ENCODE measurements at places on chromosomes 11 and 22.
A peak's percentile ranks its signal among the peaks of the same experiment; 100 is the strongest.

DNA sequence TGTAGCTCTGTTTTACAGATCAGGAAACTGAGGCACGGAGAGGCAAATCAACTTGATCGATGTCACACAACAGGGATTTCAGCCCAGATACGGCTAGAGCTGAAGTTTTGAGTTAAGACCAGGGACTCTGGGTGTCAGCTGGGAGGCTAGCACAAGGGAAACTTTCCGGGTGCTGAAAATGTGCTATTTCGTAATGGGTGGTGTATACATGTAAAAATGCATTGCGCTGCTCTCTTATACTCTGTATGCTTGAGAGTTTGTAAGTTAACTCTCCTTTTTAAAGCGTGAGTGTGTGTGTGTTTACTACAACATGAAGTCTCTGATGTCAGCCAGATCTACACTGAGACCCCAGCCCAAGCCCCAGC is 227.6 kb downstream of the MN1 start:
- DNase-seq = no peak

DNA sequence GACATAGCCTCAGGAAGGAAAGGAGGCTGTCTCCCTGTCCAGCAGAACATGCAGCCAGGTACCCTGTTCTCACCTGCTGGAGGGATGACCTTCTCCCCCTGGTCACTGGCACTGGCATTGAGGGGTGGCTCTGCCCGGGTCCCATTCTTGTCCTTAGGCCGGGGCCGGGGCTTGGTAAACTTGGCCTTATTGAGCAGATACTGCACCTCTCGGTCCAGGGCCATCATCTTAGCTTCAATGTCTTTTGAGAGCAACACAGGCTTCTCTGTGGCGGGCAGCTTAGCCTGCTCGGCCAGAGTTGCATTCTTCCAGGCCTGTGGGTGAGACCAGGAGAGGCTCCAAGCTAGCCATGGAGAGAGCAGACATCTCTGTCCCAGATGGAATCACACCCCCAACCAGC is 10.5 kb downstream of the HYOU1 start:
- no peak for DNase-seq

DNA sequence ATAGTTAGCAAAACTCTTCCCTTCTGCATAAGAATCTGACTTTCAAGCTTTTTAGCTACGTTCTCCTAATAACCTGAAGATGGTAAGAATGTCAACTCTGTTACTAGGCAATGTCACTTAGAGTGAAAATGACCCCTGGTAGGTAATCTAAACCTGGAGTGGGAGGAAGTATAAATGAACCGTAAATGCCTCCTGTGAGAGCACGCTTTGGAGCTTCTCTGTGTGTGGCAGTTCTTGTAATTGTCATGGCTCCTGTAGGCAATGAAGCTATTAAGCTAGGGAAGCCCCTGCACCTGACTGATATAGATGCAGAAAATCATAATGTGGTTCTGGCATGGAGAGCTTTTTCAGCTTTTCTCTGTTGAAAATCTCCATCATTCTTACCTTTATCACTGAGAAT is 29.4 kb downstream of the CALCA start:
- no peak for DNase-seq

DNA sequence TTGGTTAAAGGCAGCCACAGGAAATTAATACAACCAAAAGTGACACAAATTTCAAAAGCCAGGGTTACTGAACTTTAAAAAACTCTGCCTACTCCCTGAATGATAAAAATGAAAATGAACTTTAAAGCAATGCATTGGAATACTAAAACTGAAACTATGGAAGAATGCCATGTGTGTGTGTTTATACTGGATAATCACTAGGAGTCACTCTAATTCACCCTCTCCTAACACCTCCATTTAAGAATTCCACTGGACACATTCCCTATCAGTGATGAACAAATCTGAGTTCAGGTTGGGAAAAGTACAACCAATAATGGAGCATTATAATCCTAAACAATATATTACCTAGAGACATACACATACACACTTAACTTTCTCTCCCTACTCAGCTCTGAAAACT is 27.5 kb upstream of the PLAAT3 start:
- DNase-seq = no peak

- DNase-seq = no peak
Measured at GRCh38 chr11:99841885-99842284, 821.1 kb downstream of the CNTN5 start.

DNA sequence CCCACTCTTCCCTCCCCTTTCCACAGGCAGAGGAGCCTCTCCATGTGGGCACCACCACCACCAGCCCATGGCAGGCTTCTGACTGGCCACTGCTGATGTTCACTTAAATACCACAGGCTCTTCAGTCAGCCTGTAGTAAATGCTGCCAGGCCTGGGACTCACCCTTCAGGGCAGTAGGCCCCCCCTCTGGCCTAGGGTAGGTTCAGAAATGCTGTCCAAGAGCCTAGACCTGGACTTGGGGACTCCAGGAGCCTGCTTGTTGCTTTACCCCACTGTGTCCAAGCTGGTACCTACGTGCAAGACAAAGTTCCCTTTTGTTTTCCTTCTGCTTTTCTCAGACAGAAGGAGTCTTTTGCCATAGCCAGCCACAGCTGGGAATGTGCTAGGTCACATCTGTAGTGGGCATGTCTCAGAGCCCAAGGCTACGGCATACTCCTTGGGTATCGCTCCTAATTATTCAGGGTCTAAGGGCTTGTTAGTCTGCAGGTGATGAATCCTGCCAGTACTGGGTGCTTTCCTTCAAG is 38.6 kb downstream of the TMEM135 start:
- no peak for DNase-seq

- no peak for DNase-seq
Measured at GRCh38 chr11:4068962-4069361, 25.6 kb upstream of the RRM1 start.

- no peak for DNase-seq
Measured at GRCh38 chr11:61037441-61038093, 64.7 kb upstream of the CD5 start.

GRCh38 chr22:26642465-26643417 is 14.6 kb upstream of the MIAT start:
- DNase-seq = no peak

- DNase-seq = no peak
Measured at GRCh38 chr22:49749885-49750510, 77.7 kb downstream of the BRD1 start.

DNA sequence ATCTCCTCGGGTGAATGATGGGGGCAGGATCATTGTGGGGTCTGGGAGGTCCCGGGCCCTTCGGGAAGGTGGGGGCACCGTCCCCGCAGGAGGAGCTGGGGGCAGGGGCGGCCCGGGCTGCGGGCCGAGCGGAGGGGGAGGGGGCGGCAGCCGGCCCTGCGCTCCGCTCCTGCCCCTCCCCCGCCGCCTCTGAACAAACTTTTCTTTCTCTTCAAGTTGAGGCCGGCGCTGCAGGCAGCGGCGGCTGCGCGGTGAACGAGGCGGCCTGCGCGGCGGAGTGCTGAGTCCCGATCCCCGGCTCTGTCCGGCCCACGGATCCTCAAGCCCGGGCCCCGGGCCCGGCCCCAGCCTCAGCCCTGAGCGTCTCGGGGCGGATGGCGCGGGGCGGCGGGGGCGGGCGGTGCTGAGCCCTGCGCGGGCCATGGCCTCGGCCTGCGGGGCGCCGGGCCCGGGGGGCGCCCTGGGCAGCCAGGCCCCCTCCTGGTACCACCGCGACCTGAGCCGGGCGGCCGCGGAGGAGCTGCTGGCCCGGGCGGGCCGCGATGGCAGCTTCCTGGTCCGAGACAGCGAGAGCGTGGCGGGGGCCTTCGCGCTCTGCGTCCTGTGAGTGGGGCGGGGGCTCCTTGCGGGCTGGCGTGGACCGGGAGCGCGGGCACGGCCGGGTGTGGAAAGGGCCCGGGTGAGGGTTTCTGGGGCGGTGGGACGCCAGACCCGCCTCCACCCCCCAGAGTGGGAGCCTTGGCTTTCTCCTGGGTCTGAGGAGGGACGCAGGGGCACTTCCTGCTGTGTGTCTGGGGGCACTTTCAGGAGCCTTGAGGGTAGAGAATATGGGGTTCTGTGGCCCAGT is at the start of gene INPPL1:
Gene INPPL1 (plus strand): TSS at position 204 of the 847 bp plus-strand sequence. CDS start 218 bp downstream, at position 422.
- peak; percentile 52 for DNase-seq

DNA sequence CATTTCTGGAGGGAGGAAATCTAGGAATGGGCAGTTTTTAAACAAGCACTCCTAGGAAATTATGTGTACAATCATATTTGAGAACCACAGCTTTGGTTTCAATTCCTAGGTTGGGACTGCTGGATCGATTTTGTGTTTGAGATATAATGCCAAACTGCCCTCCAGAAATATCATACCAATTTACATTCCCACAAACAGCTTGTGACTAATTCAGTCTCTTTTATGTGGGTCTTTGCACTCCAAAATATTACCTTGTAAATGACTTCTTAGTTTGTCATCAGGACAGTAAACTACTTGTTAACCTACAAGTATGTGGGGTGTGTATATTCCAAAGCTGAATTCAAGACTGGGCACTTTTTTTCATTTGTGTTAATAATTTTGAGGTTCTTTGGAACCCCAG is 9.8 kb upstream of the BARX2 start:
- DNase-seq = no peak

- no peak for DNase-seq
Measured at GRCh38 chr11:91587131-91587530, 637.5 kb upstream of the FAT3 start.

DNA sequence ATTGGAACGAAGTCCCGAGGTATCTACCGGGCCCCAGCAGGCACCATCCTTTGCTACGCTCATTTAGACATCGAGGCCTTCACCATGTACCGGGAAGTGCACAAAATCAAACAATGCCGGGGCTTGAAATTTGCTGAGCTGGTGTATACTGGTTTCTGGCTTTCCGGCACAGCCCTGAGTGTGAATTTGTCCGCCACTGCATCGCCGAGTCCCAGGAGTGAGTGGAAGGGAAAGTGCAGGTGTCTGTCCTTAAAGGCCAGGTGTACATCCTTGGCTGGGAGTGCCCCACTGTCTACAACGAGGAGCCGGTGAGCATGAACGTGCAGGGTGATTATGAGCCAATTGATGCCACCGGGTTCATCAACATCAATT is 158.8 kb upstream of the GUCY1A2 start:
- DNase-seq = no peak

- DNase-seq = no peak
Measured at GRCh38 chr11:126945319-126945718, 55.3 kb downstream of the KIRREL3 start.

- DNase-seq = no peak
Measured at GRCh38 chr22:43393132-43393843, 18.5 kb upstream of the MPPED1 start.

DNA sequence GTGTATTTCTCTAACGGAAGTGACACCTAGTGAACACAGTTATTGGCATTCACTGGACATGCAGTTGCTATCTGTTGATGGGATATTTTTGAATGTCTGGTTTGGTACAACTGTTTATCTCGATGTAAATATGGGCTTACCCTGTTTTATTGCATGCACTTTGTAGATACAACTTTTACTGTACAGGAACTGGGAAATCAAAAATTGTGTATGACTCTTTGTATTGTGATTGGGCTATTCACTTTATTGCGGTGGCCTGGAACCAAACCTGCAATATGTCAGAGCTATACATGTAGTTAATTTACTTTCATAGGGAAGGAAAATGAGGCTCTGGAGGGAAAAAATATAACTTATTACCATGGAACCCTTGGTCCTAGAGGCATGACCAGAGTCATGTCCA is 380.7 kb upstream of the KIRREL3 start:
- no peak for DNase-seq

GRCh38 chr11:9525116-9525515 is 48.4 kb upstream of the WEE1 start:
- DNase-seq = no peak

GRCh38 chr11:59943997-59944714 is 5.9 kb downstream of the OOSP1 start:
- no peak for DNase-seq

DNA sequence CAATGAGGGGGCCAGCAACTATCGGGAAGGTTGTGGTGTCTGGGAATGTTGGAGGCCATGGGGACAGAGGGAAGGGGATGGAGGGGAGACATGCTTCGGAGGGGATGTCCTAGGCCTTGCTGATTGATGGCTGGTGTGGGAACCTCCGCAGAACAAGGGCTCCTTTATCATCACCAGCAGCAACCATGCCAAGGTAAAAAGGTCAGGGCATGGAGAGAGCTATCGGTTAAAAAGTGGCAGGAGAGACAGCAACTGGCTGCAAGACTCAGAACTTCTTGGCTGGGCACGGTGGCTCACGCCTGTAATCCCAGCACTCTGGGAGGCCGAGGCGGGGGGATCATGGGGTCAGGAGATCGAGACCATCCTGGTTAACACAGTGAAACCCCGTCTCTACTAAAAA is 3.0 kb downstream of the GSTT4 start:
- DNase-seq = no peak

DNA sequence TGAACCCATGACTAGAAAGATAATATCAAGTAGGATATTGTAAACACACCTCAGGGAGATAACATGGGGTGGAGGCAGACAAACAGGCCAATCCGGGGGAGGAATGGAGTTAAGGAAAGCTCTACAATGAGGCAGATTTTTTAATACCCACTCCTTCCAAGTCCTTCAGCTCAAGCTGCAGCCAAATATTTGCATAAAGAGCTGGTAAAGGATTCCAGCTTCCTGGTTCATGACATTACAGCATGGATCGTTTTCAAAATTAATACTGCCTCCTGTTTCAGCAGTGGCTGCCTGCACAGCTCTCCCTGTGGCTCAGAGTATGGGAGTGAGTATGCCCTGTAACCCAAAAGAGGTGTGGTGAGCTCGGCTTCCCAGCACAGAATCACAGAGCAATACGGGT is 5.1 kb downstream of the POU2AF3 start:
- no peak for DNase-seq

GRCh38 chr11:119671561-119672015 is 57.4 kb downstream of the NECTIN1 start:
- DNase-seq = peak; percentile 82

GRCh38 chr22:19744350-19745006 is 16.1 kb upstream of the TBX1 start:
- DNase-seq = no peak

GRCh38 chr22:37330200-37331033 is 48.1 kb downstream of the CYTH4 start:
- peak; percentile 28 for DNase-seq

DNA sequence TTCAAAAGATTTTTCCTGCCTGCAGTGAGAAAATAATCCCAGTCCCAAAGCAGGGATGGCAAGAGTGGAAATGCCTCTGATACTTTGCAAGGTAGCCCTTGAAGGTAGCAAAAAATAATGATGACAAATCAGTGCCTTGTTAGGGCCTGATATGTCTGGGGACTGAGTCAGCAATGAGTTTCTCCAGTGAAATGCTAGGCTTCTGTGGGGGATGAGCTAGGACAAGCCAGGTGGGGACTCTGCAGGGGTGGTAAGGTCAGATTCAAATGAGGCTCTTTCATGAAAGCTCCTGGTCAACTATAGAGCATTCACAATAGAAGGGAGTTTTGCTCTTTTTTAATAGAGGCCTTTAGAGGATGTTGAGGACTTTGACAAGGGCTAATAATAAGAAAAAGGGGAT is 77.7 kb downstream of the ME3 start:
- no peak for DNase-seq

GRCh38 chr11:115164774-115165173 is 339.4 kb downstream of the CADM1 start:
- DNase-seq = no peak
